A673 (cell line): ENCODE measurements at places on chromosomes 16 and 17.
A peak's percentile ranks its signal among the peaks of the same experiment; 100 is the strongest.

GRCh38 chr17:2571523-2572303 lies 21.7 kb upstream of the PAFAH1B1 start:
- no peak for DNase-seq

GRCh38 chr17:45282683-45283644 lies 21.1 kb upstream of the SPATA32 start:
- no peak for DNase-seq

DNA sequence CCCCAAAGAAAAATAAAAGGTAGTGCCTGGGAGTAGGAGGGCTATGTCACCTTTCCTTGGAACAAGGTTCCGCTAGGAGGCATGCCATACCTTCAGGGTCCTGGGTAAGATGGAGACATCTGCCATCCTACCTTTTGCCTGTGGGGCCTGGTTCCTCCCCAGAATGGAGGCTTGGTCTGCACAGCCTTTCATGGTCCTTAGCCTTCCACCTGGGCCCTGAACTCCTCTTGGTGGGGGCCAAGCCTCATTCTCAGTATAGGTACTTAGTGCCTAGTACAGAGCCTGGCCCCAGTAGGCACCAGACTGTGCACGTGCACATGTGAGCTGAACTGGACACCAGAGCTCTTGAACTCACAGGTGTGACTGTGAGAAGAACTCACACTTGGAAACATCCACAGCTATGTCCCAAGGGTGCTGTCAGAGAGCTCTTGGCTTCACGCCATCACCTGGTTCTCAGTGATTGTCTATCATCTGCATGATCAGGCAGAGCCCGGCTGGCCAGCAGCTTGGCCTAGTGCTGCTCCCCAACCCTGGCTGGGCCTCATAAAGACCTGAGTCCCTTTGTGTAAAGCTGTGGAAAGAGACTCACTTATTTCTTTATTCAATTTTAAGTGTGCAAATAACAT lies 143.2 kb downstream of the SOCS1 start:
- no peak for DNase-seq

DNA sequence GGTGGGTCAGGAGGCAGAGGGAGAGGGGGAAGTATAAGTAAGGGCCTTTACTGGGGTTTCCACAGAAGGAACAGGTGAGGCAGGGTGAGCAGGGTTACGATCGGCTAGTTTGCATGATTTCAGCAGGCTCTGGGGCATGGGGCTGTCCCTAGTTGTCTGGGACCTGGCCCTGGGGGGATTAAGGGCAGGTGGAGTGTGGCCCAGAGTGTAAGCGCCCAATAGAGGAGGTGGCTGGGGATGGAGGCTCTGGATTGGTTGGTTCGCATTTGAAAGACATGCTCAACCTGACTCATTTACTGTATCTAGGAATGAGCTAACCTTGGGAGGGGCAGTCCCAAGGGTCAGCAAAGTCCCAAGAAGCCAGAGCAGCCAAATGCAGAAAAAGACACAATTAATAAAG lies 230.3 kb downstream of the MAP2K4 start:
- DNase-seq = no peak

GRCh38 chr17:40485851-40486521 lies 15.4 kb downstream of the TNS4 start:
- DNase-seq = peak; percentile 32

DNA sequence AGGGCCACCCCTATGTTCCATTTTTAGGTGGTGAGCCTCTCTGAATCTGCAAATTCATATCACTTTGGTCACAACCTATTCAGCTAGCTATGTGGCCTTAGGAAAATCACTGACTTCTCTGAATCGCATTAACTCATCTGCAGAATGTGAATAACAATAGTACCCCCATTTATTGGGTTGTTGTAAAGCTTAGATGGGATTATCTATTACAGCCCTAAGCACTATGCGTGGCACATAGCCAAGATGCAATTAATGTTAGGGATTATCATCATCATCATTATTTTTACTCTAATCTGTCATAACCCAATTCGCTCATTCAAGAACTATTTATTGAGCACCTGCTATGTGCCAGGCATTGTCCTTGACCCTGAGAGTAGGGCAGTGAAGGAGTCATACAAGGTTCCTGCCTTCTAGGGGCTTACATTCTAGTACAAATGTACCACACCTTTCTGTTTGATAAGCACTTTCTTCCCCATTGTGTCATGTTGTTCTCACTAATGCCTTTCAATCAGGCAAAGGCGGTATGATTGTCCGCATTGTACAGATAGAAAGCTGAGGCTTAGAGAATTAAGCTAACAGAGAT lies 38.5 kb downstream of the CHD9 start:
- peak; percentile 33 for DNase-seq

- no peak for DNase-seq
Observed at GRCh38 chr17:79784353-79785016, 6.5 kb downstream of the CBX2 start.
